Activated gamma-delta T cell treated with Interleukin-2 at 50 U/mL for 16 hours (primary cell): ENCODE measurements at places on chromosomes 12 and 14.
A peak's percentile ranks its signal among the peaks of the same experiment; 100 is the strongest.

DNA sequence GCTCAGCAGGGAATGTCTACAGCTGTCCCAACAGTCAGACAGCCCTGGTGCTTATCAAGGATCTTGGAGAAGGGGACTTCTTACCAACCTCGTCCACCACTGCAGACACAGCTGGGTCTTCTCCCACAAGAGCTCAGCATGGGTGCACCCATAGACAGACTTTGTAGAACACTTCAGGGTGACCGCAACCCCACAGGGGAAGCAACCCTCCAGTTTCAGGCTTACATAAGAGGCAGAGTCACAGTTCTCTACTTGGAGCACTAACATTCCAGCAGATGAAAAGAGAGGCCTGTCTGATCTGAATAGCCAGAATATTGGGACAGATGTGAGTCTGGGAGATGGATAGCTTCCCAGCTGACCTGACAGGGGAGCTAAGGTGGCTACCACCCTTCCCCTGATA, 3.5 kb upstream of the CLEC1A start:
- no peak for DNase-seq

DNA sequence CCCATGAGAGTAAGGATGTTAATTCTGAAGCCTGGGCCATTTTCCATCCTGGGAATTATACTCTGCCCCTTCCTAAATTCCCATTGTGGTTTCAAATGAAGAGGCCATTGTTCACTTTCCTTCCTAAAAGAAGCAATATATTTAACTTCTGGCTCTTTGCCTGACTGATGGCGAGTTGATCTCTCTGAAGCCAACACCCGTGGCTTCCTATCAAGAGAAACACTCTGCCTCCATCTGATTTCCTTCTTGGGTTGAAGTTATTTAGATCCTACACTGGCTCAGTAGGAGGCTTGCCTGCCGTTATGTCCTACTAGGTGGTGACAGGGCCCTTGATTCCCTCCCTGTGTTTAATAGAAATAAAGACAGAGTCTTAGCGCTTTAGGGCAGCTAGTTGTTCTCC, 97.4 kb downstream of the PRKCH start:
- no peak for DNase-seq

DNA sequence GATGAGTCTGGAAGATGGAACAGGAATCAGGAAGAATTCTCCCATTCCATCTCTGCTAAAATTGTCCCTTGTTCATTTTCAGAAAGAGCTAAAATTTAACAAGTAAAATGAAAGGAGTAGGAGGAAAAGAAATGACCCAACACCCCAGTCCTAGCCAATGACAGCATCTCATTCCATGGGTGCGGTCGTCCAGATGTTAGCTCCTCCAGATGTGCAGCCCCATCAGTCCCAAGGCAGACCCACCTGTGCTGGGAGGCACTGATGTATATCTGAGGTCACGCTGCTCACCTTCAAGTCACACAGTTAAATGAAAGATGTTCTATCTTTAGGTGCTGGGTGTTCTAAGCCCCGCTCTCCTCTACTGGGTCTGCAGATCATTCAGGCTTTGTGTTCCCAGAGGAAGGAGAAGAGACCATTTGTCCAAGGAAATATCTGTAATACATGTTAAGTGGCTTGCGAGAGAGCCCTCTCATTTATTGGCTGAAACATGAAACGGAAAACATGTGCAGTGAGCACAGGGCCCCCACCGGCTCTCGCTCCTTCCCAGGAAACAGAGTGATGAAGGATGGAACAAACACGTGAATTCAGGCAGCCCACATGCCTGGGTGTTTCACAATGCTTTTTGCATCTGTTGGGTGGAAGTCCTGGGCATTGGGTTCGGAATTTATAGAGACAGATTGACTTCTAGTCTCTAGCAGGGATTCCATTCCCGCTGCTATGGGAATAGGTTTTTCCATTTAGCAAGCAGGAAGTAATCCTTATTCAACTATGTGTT, 294.6 kb downstream of the NUAK1 start:
- no peak for DNase-seq

DNA sequence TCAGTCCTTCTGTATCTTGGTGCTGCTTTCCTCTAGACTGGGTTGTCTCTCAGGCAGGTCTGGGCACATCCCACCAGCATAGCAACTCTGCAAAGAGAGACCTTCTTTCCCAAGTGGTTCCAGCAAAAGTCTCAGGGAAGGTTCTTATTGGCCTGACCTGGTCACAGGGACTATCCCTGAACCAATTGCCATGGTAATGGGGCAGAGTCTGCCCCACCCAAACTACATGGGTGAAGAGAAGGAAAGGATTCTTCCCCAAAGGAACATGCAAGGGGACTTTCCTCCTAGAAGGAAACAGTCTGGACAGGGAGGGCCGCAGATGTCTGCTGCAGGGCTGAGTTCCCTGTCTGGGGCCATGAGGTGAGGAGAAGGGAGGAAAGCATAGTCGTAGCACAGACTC, 122.2 kb upstream of the NCOR2 start:
- DNase-seq = no peak

GRCh38 chr12:111409780-111410430, 4.2 kb downstream of the SH2B3 start:
- DNase-seq = no peak

DNA sequence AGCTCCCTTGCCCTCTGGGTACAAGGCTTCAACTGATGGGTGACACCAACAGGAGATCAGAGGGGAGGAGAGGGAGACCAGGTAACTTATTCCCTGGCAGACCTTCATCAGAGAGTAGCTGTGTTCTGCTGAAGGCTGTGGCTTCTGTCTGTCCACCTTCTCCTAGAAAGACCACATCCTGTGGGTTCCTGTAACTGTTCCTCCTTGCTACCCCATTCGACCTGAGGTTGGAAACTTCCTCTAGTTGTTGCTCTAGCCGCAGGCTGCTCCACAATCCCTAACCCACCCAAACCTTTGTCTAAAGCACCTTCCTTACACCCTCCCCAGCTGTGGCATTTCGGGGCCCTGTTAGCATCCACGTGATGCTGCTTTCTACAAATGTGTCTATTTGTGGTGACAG, 454.2 kb downstream of the DPF3 start:
- no peak for DNase-seq

DNA sequence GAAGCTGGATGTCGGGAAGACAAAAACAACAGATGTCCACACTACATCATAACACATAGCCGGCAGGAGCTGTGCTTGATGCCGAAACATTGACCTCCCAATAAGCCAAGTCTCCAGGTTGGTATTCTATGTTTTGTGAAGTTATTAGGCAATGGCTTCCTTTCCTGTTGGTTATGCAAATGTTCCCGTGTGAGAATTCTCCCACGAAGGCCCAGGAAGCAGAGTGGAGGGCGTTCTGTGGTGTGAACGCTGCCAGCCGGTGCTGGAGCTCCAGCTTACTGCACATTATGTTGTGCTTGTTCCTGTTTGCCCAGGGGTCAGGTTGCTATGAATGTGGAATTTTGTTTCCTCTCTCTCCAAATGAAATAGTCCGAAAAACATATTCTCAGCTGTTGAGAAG, 156.4 kb upstream of the HMGA2 start:
- no peak for DNase-seq

- peak; percentile 26 for DNase-seq
Observed at GRCh38 chr14:24368562-24369252, 723 bp downstream of the NFATC4 start.

- no peak for DNase-seq
Observed at GRCh38 chr14:23602181-23603095, 23.8 kb upstream of the JPH4 start.

DNA sequence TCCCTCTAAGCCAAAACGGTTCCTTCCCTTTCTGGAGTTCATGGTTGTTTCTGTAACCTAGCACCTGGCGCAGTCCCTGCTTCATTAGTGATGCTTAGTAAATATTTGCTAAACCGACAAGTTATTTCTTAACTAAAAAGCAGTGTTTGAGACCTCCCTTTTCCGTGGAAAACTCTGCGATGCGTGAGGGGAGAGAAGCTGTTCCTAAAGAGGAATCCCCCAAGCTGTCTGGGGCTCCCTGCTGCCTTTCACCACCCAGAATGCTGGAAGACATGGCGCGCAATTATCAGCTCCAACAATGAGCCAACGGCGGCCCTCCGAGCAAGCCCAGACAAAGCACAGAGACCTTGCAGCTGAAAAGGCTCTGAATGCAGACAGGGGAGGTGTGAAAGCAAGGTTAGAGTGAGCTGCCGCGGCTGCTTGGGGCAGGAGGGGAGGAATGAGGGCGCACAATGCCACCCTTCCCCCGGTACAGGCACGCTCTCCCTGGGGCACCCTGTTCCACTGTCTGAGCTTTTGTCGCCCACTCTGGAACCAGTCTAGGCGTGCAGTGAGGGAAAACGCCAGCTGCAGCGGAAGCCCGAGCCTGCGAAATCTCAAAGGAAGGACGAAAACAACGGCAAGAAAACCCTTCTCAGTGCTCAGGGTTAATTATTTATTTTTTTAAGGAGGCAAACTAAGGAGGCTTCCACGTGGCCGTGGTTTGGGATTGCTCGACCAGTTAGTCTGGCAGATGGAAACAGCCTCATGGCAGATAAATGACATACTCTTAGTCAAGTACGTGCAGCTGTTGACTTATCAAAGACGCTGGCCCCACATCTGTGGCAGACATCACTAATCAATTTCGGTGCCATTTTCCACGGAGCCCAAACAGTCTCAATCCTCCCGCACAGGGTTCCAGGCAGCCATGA, 66.3 kb downstream of the RBM19 start:
- DNase-seq = no peak

DNA sequence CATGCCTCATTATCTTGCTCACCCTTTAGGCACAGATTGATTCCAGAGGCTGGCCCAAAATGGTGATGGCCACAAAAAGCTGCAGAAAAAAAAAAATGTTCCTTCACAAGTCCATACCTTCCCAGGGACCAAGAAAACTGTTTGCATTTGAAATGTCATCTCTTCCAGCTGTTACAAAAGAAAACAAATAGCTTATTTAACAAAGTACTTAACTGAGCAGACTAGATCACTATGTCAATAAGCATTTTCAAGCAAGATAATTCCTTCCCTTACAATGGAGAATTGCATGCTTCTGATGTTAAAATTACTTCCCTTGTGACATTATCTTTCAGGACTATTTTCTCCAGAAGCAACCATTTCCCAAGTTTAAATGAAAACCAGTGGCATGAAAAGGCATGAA, 377.9 kb upstream of the KITLG start:
- no peak for DNase-seq

GRCh38 chr12:58750484-58750883, 169.8 kb downstream of the LRIG3 start:
- DNase-seq = no peak

GRCh38 chr12:5432011-5432400, at the start of gene NTF3:
Gene NTF3 (plus strand): TSS chr12:5432108. CDS start chr12:5432325, 217 bp downstream.
- no peak for DNase-seq

DNA sequence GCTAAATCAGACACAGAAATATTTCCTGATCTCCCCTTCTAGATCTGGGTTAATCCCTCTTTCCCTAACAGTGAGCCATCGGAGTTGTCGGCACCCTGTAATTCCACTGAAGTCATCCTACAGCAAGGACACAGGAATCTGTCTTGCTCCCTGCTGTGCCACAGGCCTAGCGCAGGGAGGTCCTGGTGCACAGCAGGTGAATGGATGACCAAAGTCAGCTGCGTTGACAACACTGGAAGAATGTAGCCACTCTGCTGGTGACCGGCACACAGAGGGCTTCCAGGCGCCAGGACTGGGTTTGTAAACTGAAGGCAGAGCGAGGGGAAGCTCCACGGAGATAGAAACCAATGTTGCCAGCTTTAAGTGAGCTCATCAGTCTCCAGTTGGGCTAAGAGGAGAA, 23.6 kb downstream of the TMEM229B start:
- DNase-seq = no peak

- no peak for DNase-seq
Observed at GRCh38 chr14:90829677-90830076, 13.4 kb upstream of the TTC7B start.

DNA sequence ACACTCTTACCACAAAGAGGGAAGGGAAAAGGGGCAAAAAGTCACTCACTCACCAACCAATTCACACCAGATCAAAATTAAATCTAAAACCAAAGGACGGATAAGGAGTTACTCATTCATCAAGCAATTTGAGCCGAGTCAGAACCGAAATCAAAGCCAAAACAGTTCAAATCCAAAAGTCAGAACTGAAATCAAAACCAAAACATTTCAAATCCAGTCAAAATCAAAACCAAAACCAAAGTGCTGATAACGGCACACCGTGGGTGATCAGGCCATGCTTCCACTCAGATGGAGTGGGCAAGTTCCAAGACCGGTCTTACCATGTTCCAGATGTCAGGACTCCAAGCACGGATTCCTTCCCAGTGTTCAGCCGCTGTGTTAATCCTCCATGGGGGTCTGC, 139.5 kb downstream of the SLC38A6 start:
- no peak for DNase-seq

- no peak for DNase-seq
Observed at GRCh38 chr14:67435603-67436002, 23.6 kb upstream of the PLEK2 start.

GRCh38 chr12:26011099-26011498, 52.6 kb downstream of the RASSF8 start:
- no peak for DNase-seq

GRCh38 chr12:15011162-15011561, 38.3 kb downstream of the PDE6H start:
- DNase-seq = no peak

DNA sequence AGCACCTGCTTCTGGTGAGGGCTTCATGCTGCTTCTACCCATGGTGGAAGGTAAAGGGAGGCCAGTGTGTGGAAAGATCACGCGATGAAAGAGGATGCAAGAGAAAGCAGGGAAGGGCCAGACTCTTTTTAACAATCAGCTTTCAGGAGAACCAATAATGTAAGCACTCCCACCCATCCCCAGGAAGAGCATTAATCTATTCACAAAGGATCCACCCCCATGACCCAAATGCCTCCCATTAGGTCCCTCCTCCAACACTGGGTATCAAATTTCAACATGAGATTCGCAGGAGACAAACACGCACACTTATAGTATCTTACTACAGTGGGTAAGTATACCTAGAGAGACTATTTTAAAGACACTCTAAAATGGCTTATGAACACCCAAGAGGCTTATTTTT, 80.5 kb upstream of the TMCC3 start:
- no peak for DNase-seq

- no peak for DNase-seq
Observed at GRCh38 chr12:67431411-67432020, 162.4 kb downstream of the CAND1 start.
